ENCODE measurements at places on chromosomes 7 and 10.

DNA sequence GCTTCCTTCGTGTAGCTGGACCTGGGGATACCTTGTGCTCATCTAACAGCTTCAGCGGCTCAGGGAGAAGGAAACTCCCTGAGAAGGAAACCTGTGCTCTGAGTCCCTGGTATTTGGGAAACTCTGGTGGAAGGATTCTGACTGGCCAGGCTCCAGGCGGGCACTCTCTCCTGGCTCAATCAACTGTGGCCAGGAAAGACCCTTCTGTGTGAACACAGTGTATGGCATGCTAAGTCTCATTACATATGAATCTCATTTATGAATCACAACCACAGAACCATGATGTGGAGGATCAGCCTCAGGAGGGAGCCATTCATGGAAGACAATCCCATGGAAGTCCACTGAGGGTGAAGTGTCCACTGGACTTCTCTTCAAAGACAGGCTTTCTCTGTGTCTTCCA, 20.9 kb downstream of the NPS start:
- no peak for DNase-seq

DNA sequence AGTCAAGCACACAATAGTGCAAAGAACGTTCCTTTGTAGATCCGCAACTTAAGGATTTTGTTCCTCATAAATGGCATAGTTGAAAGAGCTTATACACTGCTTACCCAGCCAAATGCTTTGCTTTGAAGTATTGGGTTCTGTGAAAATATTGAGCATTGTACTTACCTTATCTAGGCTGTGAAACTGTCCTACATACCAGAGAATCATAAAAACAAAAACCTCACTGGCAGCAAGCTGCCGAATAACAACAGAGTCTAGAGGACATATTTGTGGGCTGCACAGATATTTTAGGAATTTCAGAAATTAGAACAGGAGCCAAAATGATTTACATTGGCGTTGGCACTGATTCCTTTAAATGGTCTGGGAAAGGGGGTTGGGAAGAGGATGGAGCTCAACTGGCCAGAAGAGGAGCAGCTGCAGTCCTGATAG, 174.8 kb downstream of the RTKN2 start:
- DNase-seq, result no peak

GRCh38 chr7:88217675-88218428, 2.0 kb downstream of the SRI start:
- DNase-seq, result no peak

GRCh38 chr10:49009199-49009979, 69.7 kb upstream of the LRRC18 start:
- DNase-seq, result no peak

DNA sequence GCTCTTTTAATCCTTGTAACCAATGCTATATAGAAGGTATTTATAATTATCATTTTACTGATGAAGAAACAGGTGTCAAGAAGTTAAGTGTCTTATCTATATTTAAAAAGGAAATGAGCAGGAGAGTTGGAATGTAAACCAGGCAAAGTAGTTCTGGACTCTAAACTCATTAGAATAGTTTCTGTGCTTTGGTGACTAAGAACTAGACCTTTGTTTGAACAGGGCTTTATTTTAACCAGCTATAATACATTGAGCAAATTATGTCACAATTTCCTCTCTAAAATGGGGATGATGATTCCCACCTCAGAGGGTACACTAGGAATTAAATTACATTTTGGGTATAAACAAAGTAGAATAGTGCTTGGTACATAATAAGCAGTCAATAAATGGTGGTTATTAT, 236.0 kb downstream of the MAGI2 start:
- DNase-seq, result no peak

DNA sequence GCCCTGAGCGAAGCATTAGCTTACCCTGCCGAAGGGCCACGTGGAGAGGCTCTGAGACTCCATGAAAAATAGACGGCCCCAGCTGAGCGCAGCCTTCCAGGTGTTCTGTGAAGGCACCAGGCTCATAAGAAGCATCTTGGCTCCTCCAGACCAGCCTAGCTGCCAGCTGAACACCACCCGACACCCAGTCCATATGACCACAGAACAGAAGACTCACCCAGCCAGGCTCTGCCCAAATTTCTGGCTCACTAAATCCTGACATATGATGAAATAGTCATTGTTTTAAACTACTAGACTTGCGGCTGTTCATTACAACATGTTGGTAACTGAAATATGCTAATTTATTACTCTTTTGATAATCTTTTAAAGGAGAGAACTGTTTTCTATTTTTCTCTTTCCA, 99.5 kb upstream of the ABI1 start:
- no peak for DNase-seq

GRCh38 chr7:142356166-142356565, 98.3 kb upstream of the PRSS58 start:
- no peak for DNase-seq

DNA sequence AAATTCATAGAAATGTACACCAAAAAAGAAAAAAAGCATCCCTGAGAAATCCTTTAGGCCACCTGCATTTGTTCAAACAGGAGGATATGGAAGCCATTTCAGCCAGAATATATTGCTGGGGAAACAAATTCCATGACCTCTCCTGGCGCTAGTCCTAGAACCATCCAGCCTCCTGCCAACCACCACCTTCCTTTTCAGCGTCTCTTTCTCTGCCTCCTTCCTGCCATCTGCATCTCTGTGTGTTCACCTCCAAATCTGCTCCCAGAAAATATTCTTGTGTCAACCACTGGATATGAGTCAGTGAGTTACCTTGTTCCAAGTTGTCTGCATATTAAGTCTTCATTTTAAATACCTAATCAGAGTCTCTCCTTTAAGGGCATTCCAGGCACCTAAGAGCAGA, 50.6 kb upstream of the NPY start:
- no peak for DNase-seq

DNA sequence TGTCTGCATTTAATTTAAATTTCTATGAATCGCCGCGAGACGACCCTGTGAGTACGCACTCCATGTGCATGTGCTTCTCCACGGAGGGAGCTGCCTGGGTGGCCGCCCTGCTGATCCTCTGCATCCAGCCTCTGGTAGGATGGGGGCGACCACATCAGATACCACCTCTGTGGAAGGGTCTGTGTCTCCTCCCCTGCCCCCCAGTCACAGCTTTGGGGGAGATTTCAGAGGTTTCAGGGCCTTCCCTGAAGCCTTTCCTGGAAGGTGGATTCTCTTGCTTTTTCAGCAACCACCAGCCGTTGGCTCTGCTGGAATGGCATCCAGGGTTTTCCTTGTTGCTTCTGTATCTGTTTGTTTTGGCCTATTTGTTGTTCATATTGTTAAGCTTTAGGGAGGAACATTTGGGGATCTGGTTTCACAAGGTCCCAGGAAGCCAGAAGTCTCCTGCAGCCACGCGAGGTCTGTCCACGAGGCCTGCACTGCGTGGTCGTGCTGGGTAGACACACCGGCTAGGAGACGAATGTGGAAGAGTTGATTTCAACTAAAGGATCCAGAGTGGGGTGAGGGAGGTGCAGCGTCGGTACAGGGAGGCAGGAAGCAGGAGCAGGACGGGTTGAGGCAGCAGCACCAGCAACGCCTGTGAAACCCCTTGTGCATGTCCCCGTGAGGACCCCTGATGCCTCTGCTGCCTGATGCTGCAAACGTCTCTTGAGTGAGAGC, 329.1 kb downstream of the PTPRN2 start:
- no peak for DNase-seq

- DNase-seq, result no peak
Observed at GRCh38 chr10:4720463-4720862, 105.5 kb upstream of the AKR1E2 start.

GRCh38 chr10:48447356-48448215, 141.1 kb downstream of the MAPK8 start:
- DNase-seq, result no peak

- no peak for DNase-seq
Observed at GRCh38 chr7:68587599-68587998, 1010.7 kb upstream of the AUTS2 start.

DNA sequence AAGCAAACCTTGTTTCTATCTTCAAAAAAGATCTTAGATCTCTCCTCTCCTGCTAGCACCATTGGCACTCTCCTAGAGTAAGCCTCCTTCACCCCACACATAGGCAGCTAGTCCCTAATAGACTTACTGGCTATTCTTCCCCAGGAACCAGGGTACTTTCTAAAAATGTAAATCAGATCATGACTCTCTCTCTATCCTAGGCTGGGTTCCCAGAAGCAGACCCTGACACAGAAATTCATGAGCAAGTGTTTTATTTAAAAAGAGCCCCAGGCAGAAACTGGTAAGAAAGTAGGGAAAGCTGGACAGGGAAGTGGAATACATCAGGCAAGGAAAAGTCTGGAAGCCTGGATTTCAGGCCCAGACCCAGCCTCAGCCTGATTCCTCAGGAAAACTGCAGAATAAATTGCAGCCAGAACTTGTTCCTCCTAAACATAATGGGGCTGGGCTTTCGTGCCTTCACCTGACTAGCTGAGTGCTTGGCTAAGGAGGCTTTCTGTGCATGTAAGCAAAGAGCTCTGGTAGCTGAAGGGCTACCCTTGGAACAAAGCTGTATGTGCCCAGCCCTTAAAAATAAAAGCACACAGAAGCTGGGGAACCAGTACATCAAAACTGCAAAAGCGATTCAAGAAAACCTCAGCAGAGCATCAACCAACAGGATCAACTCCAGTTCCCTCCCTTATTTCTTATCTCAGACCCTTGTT, 18.8 kb upstream of the SORBS1 start:
- no peak for DNase-seq

- no peak for DNase-seq
Observed at GRCh38 chr7:119184124-119184788, 959.8 kb downstream of the ANKRD7 start.
